ENCODE measurements at places on chromosomes 7 and 10. TPM values are rescaled to one million over a fixed set of nuclear protein-coding genes. Genes with fewer than 3 reads are reported as not detected.

GRCh38 chr7:111532625-111533024 is 29.7 kb downstream of the IMMP2L start:
- no peak overlapping the region for H3K27ac ChIP-seq
- H3K4me1 ChIP-seq, result no peaks in the 10 kb centered on the region
- no peak for DNase-seq

- no peak for DNase-seq
- no peaks in the 10 kb centered on the region for H3K27me3 ChIP-seq
- H3K36me3 ChIP-seq, result no peaks in the 10 kb centered on the region
- H3K4me3 ChIP-seq, result no peak overlapping the region
- no peak overlapping the region for H3K27ac ChIP-seq
Measured at GRCh38 chr7:28999427-28999826, 41.3 kb upstream of the TRIL start.

DNA sequence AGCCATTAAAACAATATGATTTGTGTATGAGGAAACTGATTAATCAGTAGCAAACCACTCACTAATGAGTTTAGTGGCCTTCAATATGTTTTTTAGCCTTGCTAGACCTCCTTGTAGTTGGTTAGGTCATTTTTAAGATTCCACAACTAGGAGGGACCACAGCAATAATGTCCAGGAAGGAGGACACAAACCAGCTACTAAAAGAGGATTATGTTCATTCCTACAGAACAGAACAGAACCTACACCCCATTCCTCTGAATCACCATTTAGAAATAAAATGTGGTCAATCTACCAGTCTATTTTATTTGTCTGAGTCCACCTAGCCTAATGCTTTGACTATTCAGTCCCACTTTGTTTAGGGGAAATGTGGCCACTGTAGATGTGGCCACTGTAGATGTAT is 226.3 kb downstream of the GLI3 start:
- no peak for DNase-seq
- no peak overlapping the region for H3K4me3 ChIP-seq
- no peak overlapping the region for H3K27ac ChIP-seq
- no peaks in the 10 kb centered on the region for H3K27me3 ChIP-seq

GRCh38 chr10:16599662-16600061 is 78.0 kb upstream of the C1QL3 start:
- no peak overlapping the region for H3K4me3 ChIP-seq
- DNase-seq, result no peak
- H3K27me3 ChIP-seq, result no peaks in the 10 kb centered on the region
- H3K36me3 ChIP-seq, result peaks cover 9% of the 10 kb centered on the region
- H3K4me1 ChIP-seq, result no peaks in the 10 kb centered on the region

DNA sequence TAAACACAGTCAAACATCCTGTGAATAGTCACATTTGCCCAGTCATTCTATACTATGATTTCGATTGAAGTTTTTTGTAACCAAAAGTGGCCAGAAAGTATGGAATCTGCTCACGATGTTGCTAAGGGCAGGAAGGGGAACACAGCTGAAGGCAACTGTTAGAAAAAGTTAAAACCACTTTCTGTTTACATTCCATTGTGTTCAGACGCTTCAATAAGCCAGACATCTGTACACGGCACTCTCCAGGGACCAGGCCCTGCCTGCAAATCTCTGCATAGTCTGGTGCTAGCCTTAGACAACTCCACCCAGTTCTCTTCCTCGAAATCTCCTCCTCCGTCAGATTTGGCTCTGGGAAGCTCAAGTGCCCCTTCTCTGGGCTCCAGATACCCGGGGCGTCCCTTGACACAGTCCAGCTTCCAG is 17.1 kb upstream of the TMEM120A start:
- H3K27me3 ChIP-seq, result no peaks in the 10 kb centered on the region
- H3K27ac ChIP-seq, result no peak overlapping the region
- peaks cover 11% of the 10 kb centered on the region for H3K36me3 ChIP-seq
- H3K4me1 ChIP-seq, result peaks cover 22% of the 10 kb centered on the region
- DNase-seq, result no peak

- no peaks in the 10 kb centered on the region for H3K36me3 ChIP-seq
- no peak overlapping the region for H3K4me3 ChIP-seq
- peaks cover 14% of the 10 kb centered on the region for H3K27me3 ChIP-seq
- no peaks in the 10 kb centered on the region for H3K4me1 ChIP-seq
- DNase-seq, result no peak
Measured at GRCh38 chr7:29980151-29980550, 9.4 kb downstream of the SCRN1 start.

Gene VIPR2
- polyA plus RNA-seq, result not detected

Gene ADRB1
- polyA plus RNA-seq, result not detected

Measured in CD4-positive, CD25-positive, alpha-beta regulatory T cell (primary cell).